ENCODE measurements at places on chromosomes 11 and 22. TPM values are rescaled to one million over a fixed set of nuclear protein-coding genes. Genes with fewer than 3 reads are reported as not detected.

Gene OR10A2
- not detected for total RNA-seq

Gene FGF19
- total RNA-seq, result not detected

Gene KRTAP5-1
- total RNA-seq, result not detected

Gene RELA
- total RNA-seq, result 118 TPM

Gene OR4C45
- total RNA-seq, result not detected

Gene FOLH1
- 10.9 TPM for total RNA-seq

Gene OR5F1
- total RNA-seq, result not detected

Gene NRGN
- total RNA-seq, result 10.6 TPM

Gene ANO5
- 0.58 TPM for total RNA-seq

Gene C22orf23
- total RNA-seq, result 0.41 TPM

Gene MEI1
- total RNA-seq, result 0.64 TPM

Gene MYBPC3
- not detected for total RNA-seq

All from glomerular endothelial cell (primary cell).